ENCODE measurements at places on chromosomes 16 and 17.

DNA sequence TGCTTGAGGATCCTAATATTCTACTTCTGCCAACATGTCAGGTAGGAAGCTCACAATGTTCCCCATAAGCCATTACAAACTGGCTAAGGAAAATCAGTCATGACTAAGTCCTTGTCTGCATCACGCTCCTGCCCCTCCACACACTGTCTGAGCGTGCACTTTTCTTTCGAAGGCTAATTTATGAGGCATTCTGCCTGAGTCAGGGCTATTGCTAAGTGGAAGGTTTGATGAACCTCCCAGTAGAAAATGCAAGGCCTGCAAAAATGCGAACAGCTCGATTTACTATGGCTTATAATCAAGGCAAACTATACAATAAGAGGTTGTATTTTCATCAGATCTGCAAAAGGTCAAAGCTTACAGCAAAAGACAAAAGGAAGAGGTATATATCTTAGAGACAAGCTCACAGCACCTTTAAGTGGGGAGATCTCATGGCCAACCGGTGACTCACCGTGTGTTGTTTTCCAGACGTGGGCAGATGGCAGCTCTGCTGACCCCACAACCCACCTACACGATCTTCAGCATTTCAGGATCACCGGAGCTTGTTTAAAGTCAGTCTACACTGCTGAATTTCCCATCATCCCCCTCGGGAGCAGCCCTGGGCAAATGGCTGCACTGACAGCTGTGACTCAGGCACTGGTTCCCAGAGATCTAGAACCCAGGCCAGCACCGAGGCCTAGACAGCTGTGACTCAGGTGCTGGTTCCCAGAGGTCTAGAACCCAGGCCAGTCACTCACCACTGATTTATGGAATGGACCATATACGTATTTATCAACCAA is 26.1 kb downstream of the MEAK7 start:
- H3K36me3 ChIP-seq = peaks cover 23% of the 10 kb centered on the region
- DNase-seq = no peak

DNA sequence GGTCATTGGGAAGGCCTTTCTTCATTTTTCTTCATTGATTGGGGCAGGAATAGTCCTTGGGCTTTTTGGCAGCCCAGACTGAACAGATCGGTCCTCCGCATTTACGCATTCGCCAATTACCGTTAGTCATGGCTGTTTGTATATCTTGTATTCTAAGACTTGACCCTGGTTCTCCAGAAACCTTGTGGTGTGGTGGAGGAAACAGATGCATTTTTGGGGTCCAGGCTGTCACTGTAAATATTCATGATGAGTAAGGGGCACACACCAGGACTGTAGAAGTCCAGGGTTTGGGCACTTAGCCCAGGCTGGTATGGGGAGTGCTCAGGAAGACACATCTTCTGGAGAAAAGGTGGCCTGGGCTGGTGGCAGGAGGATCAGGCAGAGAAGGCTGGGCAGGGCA is 371.6 kb downstream of the CPPED1 start:
- DNase-seq = no peak
- no peaks in the 10 kb centered on the region for H3K36me3 ChIP-seq
- no peaks in the 10 kb centered on the region for H3K4me1 ChIP-seq
- no peak overlapping the region for H3K27ac ChIP-seq
- H3K27me3 ChIP-seq = no peaks in the 10 kb centered on the region

- no peak overlapping the region for H3K27ac ChIP-seq
- DNase-seq = no peak
- H3K4me3 ChIP-seq = no peak overlapping the region
- H3K4me1 ChIP-seq = no peaks in the 10 kb centered on the region
- no peaks in the 10 kb centered on the region for H3K36me3 ChIP-seq
Observed at GRCh38 chr16:47971225-47971624, 184.6 kb downstream of the ABCC12 start.

DNA sequence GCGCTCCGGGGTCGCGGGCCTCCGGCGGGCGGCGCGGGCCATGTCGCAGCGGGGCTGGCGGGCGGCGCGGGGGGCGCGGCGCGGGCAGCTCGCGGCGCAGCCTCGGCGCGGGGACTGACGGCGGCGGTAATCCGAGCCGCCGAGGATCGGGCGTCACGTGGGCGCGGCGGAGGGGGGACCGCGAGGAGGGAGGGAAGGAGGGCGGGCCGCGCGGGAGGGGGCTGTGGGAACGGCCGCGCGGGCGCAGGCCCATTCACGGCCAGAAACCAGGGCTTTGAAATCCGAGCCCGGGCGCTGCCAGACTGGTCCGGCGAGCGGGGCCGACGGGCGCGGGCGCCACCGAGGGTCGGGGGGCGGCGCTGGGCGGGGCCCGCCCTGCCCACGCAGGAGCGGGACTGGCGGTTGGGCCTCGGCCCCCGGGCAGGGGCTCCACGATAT is at the start of gene MTSS2:
TSS of gene MTSS2 (minus strand) at position 116 of the 438 bp plus-strand sequence. CDS start 262 bp downstream, outside the sequence.
- no peaks in the 10 kb centered on the region for H3K27me3 ChIP-seq
- H3K27ac ChIP-seq = no peak within 1 kb of the TSS
- DNase-seq = peak; percentile 72

DNA sequence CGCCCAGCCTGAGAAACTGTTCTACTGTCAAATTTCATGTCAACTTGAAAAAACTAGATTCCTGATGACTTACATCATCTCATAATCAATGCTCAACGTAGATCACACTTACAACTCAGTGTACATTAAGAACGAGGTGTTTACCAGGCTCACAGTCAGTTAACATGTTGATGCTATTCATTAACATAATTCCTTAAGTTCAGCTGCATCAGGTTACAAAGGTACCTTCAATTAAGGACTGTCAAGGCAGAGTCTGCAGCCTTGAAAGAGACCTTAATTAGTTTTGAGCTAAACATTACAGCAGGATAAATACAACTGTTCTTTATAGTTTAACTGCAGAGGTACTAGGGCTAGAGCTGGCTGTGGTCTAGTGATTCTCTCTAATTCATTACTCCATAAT is 1.9 kb downstream of the GNA13 start:
- H3K36me3 ChIP-seq = peaks cover 22% of the 10 kb centered on the region
- H3K4me3 ChIP-seq = peak overlapping the region; percentile 92
- H3K27ac ChIP-seq = peak overlapping the region; percentile 69
- no peak for DNase-seq

DNA sequence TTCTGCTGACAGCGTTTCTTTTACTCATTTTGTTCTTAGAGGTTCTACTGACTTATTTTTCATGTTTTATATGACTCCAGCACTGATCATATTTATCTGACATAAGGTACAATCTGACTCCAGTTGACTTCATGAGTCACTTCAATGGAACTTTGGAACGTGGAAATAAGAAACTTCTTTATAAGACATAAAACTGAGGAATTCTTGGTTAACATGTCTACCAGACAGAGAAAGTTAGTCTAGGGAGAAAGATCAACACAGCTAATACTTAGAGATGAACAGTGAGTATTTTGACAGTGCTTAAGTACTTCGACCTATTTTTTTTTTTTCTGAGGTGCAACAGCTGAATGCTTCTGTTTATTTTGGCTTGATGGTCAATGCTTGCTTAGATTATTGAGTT is 679.5 kb downstream of the KCNJ2 start:
- no peak overlapping the region for H3K4me3 ChIP-seq
- no peak overlapping the region for H3K27ac ChIP-seq
- DNase-seq = no peak
- H3K27me3 ChIP-seq = no peaks in the 10 kb centered on the region

DNA sequence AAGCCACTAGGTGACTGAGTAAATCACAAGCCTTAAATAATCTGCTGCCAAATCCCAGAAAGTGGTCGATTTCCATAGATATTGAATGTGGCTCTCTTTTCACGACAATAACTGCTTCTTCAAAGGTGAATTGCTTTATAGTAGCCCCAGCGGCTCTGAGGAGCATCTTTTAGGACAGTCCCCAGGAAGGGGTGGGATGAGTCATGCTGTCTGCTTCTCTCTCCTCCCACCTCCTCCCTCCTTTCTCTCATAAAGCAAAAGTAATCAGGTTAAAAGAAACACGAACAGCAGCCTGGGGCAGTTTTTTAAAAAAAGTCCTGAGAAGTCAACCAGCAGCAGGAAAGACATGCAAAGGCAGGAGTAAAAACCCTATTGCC is 1.8 kb downstream of the KIAA0513 start:
- no peak for DNase-seq
- no peak overlapping the region for H3K27ac ChIP-seq
- peaks cover 18% of the 10 kb centered on the region for H3K4me1 ChIP-seq
- H3K4me3 ChIP-seq = peak overlapping the region; percentile 77
- H3K27me3 ChIP-seq = peaks cover 9% of the 10 kb centered on the region

- H3K4me1 ChIP-seq = peaks cover 27% of the 10 kb centered on the region
- no peaks in the 10 kb centered on the region for H3K27me3 ChIP-seq
- H3K27ac ChIP-seq = peak overlapping the region; percentile 87
- DNase-seq = peak; percentile 29
- peaks cover 2% of the 10 kb centered on the region for H3K36me3 ChIP-seq
- peak overlapping the region; percentile 80 for H3K4me3 ChIP-seq
Observed at GRCh38 chr16:1614456-1615102, 2.4 kb downstream of the CRAMP1 start.

DNA sequence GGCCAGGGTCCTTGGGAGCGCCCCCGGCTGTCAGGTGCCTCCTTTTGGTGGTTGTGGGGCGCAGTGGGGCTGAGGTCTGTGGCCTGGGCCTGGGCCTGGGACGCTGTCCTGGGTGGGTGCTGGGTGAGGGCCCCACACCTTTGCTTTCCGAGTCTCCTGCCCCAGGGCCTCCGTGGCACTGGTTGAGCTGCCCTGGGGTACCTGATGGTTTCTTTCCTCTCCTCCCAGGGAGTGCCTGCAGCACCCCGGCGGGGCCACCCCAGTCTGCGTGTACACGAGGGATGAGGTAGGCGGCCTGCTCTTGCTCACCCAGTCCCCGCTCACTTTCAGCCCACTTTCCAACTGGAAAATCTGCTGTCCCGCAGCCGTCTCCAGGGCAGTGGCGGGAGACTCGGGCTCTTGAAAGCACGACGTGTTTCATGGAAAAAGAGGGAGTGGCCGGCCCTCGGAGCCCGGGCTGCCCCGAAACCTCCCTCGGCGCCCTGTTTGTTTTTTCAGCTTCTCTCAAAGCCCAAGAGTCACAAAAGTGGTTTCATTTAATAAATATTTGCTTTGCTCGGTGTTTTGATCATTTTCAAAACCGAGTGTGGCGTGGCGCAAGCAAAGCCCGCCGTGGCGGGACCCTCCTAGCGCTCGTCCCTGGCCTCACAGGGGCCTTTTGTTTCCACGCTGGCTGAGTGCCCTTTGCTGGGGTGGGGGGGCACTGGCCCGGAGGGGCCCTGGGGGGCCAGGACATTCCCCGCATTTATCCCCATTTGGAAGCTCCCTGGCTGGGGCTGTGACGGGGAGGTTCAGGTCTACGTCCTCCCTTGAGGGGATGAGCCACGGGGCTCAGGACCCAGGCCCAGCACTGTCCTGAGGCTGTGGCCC is 17.4 kb downstream of the ASPSCR1 start:
- H3K27me3 ChIP-seq = no peaks in the 10 kb centered on the region
- H3K27ac ChIP-seq = peak overlapping the region; percentile 37
